AG04450 (cell line): ENCODE measurements at places on chromosomes 5 and 9.

DNA sequence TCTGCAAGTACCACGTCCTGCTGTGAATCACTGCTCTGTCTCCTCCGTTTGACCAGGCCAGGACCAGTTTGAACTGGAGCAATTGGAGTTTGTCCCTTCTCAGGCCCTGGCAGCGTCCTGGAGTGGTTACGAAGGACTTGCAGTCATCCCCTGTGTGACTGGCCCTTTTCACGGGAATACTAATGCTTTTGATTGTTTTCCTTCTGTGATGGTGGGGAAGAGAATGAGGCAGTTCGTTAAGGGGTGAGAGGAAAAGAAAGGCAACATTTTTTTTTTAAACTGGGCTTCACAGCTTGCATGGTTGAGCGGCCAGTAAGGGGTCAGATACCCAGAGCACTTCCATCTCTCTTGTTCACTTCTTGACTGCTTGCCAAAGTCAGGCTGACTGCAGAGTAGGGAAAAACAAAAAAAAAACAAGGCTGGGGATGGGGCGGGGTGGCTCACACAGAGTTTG is 153.5 kb upstream of the STK32A start:
- DNase-seq, result no peak

DNA sequence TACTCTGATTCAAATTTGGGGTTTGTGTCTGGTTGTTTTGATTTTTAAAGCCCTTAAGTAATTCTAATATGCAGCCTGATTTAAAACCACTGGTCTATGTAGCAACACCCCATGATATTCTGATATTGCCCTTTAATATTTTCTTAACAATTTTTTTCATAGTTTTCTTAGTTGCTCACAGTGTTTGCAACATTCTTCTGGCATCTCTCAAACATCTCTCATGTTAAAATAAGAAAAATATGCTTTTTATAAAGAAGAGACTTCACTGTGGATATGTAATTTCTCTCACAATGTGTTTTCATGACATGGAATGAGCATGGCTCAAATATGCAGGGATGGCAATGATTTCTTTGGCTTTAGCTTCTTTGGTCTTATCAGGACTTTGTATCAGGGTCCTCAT is 183.7 kb downstream of the TAF11L14 start:
- DNase-seq, result no peak

DNA sequence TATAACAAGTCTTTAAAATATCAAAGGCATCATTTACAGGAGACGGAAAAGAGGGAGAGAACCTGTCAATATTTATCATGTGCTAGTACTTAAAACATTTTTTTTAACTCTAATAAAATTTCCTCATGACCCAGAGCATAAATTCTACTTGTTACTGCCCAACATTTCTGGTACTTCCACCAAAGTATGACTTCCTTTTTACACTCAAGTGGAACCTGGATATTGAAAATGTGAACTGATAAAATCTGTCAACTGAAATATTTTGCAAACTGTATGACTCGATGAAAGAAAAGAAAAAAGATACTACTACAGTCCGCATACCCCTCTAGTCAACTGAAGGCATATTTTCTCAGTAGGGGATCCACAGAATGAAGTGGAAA is 37.1 kb downstream of the FAM13B start:
- DNase-seq, result no peak

DNA sequence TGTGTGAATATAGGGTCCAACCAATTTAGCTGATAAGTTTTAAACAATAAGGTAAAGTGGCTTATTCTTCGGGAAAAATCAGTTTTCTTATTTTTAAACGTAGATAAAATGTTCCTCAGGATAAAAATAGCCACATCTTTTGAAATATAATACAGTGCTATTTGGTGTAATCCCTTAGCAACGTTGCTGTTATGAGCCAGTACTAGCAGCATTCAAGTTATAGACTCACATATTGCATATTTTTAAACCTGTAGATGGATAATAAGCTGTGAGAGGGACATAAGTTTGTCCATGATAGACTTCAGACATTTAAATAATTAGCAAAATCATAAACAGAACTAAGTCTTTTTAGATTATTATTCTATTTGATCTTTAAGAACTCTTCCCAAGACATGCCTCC is 6.3 kb downstream of the PDE4D start:
- DNase-seq, result no peak

- DNase-seq, result no peak
Measured at GRCh38 chr9:122020398-122020797, 72.7 kb downstream of the TTLL11 start.

GRCh38 chr5:92653730-92654461 is 927.1 kb downstream of the NR2F1-AS1 start:
- DNase-seq, result no peak

GRCh38 chr9:85377731-85378289 is 363.9 kb downstream of the AGTPBP1 start:
- no peak for DNase-seq

DNA sequence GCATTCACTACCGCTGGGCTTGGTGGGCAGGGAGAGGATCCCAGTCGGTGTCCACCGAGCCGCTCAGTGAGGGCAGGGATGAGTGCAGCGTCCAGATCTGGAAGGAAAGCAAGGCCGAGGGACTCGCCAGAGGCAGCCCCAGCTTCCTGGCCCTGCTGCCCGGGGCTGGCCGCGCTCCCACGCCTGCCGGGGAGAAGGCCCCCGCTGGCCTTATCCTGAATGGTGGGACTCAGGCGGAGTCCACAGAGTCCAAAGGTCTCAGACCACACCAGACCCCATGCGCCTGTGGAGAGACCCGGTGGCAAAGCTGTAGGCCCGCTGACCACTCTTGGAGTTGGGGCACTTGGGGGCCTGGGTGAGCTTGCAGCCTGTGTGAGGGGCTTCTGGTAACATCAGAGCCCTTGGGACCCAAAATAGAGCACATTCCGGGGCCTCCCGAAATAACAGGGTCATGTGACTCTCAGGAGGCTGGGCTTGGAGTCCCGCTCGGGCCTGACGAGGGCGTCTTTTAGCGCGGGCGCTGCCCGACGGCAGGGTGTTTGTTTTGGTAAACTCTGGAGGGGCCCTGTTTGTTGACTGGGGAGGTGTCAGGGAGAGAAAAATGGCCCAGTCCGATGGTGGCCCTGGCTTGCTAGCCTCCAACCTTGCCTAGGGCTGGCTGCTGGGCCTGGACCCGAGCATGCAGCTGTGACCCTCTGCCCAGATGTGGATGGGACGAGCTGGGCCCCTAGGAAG is 2.8 kb downstream of the RXRA start:
- DNase-seq, result no peak

DNA sequence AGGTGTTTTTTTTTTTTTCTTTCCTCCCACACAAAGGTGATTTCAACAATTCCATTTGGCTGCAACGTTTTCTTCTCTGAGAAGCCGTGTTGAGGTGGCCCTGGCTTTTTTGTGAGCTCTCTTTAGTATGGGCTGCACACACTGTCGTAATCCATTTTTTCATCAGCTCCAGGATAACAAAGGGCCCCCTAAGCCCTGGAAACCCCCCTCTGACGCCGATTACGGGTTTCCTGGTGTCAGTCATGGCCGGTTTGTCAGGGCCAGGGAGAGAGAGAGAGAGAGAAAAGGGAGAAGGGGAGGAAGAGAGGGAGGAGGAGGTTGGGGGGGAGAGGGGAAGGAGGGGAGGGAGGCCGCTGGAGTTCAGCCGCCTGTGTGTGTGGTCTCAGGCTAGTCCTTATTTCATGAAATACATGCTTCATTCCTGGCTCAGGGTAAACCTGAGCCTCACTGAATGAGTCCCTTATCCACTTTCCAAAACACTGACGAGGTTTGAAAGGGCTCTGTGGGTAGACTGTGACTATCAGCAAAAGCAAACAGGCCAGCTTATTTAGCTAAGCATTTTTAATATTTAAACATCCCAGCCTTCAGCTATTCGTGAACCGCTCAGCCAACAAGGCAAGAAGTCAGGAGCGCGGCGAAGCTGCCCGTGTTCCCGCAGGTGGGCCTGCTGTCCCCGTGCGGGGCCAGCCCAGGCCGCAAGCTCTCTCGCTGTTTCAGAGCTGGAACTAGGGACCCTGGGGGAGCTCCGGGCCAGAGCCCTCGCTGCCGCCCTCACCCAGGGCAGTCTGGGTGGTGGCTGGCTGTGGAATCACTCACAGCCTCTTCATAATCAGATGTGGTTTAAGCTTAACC is 172.8 kb downstream of the ERCC6L2 start:
- no peak for DNase-seq

- no peak for DNase-seq
Measured at GRCh38 chr5:25754895-25755294, 1110.1 kb upstream of the CDH10 start.

DNA sequence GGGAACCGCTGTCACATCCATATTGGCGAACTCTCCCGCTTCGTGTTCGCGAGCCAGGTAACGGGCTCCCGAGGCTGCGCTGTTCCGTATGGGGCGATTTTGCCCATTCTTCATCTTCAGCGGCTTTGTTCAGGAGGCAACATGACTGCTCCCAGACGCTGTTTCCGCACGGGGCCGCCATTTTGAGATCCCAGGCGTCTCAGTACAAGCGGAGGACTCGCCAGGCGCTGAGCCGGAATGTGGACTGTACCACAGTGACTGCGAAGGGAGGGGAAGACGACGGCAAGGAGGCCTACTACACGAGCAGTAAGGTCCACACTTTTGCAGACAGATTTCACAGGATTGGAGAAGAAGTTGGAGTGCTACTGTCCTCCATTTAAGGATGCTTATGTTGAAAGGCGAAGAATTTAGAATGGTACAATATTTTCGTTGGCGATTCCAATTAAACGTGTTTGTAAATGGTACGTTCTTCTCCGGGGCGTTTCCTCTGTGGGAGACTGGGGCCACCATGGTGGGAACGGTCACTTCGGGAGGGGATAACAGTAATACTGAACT is 41.6 kb upstream of the ZNF300 start:
- DNase-seq, result peak; percentile 2

DNA sequence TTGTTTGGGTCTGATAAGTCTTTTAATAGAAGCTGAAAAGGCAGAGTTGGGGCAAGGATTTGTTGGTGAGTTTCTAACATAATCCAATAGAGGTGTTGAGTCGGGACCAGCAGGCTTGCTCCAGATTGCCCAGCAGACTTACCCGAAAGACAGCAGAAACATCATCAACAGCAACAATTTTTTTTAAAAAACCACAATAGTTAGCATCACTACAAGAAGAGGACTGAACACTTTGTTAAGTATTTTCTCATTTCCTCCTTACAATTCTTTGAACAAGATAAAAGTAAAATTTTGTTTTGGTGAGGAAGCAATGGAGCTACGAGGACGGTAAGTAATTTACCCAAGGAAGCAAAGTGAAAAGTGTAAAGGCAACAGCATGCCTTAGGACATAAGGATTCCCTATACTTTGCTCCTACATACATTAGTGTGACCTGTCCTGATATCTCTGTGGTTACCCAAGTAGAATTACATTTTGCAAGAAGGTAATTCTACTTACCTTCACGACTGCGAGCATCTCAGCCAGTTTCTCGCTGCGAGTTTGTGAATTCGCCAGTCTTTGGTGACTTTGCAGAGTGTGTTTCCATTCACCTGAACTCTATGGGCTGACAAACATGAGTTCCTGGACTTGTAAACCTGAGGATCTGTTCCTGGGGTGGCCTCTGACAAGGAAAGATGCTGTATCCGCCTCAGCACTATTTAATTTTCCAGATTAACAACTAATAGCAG is 13.2 kb downstream of the ITK start:
- DNase-seq, result no peak

GRCh38 chr9:4559261-4560182 is 69.3 kb downstream of the SLC1A1 start:
- DNase-seq, result no peak

GRCh38 chr9:107218829-107219485 is 64.1 kb upstream of the RAD23B start:
- no peak for DNase-seq

- DNase-seq, result no peak
Measured at GRCh38 chr9:134555094-134555650, 86.4 kb upstream of the COL5A1 start.

GRCh38 chr5:108801776-108802175 is 54.1 kb downstream of the FER start:
- peak; percentile 77 for DNase-seq

DNA sequence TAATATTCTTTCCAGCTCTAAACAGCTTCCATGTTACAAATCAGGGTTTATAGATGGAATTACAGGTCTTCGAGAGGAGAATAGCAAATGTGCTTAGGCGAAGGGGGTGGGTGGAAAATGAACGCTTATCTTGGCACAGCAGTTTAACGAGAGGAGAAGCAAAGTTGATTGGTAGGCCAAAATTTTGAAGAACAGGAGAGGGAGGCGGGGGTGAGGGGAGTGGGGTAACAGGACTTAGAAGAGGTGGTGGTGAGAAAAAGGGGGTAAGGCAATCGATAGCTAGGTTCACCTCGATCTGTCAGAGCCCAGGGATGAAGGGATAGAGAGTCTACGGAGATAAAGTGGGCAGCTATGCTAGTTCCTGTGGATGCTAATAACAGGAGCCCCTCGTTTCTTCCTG is 764 bp downstream of the ANKRA2 start:
- DNase-seq, result no peak

- DNase-seq, result peak; percentile 61
Measured at GRCh38 chr5:9547122-9547947, 1.5 kb upstream of the SEMA5A start.

DNA sequence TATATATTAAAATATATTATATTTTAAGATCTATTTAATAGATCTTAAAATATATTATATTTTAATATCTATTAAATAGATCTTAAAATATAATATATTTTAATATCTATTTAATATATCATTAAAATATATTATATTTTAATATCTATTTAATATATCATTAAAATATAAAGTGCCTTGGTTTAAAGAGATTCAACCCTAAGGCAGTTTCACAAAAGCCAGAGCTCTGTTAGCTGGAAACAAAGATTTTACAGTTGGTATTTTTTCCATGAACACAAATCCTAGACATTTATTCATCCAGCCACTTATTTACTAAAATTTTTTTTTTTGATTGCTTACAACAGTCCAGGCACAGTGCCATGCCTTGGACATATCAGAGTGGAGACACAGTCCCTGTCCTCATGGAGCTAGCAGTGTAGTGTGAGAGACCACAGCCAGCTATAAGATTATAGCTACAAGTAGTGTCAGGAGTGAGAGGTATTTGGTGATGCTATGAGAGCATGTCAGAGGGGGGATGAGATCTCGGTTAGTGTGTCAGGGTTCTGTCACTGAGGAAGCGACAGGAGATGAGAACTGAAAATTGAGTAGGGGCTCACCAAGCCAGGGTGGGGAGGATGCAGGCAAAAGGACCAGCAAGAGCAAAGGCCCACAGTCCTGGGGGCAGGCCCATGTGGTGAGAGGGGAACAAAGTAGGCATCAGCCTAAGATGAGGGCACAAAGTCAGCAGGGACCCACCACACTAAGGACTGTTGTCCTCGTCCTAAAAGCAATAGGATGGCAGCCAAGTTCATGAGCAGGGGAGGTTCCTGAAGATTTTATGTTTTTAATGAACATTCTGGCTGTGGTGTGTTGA is 74.5 kb downstream of the FBXO38 start:
- DNase-seq, result no peak
